NCI-H1417 (cell line): ENCODE measurements at places on chromosomes 2 and 18.

- DNase-seq = no peak
These were observed 1361.6 kb upstream of the CHAC2 start for GRCh38 chr2:52405980-52406379.

GRCh38 chr2:238854246-238854645, 6.4 kb downstream of the TWIST2 start:
- DNase-seq = no peak

- DNase-seq = no peak
These were observed 4.0 kb downstream of the SPR start for GRCh38 chr2:72891091-72891818.

GRCh38 chr2:172246649-172247048, 143.9 kb upstream of the DLX2 start:
- DNase-seq = no peak

- no peak for DNase-seq
These were observed 3.5 kb upstream of the CD226 start for GRCh38 chr18:69951182-69951581.

- no peak for DNase-seq
These were observed 360.9 kb downstream of the ERBB4 start for GRCh38 chr2:212177724-212178123.

DNA sequence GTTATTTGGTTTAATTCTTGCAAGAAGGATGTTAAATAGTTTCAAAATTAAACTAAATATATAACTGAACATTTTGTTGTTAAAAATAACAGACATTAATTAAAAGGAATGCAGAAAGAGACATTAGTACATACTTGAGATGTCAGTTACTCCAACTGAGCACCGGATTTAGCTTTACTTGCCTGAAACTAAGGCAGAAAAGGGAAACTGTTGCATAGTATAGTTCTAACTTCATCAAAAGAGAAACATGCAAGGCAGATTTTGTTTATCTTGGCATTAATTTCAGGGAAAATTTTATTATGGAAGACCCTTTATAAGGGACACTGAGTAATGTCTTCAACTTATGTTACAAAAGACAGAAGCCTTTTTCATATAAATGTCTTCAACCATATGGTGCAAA, 218.3 kb downstream of the STK39 start:
- no peak for DNase-seq

GRCh38 chr2:239691720-239692119, 290.9 kb upstream of the HDAC4 start:
- DNase-seq = no peak
